Effector memory CD4-positive, alpha-beta T cell (primary cell): ENCODE measurements at places on chromosomes 2 and 18.

- DNase-seq = no peak
Measured at GRCh38 chr2:69680001-69680675, 36.6 kb upstream of the AAK1 start.

DNA sequence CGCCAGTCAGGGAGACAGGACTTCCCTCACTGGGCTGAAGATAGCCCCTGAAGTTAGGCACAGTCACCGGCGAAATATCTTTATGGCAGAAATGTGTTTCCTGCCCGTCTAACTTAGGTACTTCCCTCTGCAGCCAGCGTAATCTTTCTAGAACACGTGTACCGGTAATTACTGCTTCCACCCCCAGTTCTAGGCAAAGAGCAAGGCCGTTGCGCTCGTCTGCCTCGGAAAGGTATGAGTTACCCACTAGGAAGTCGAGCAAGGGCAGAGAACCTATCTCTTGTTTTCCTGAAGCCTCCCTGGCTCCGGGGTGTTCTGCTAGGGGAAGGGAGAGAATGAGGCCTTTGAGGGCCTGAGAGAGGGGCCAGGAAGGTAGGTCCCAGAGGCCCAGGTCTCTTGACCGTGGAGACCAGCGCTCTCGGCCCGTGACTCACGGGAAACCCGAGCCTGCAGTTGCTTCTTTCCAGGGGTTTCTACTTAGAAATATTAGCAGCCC is 70.0 kb downstream of the TWSG1 start:
- no peak for DNase-seq

GRCh38 chr18:80074697-80075096 is 34.4 kb upstream of the ADNP2 start:
- no peak for DNase-seq

DNA sequence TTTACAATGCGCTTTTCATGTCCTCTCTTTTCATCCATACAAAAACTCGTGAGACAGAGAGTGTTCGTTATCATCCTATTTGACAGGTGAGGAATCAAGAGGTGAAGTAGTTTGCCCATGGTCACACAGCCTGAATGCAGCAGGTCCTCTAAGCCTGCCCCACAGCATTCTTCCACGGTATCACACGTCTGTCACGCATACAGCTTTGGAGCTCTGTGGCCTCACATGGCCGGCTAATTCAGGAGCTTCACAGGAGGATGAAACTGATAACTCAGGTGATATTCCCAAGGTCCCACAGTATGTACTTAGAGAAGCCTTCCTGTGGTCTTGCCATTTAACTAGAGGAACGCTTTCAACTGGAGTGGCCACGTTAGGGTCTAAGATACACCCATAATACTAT is 59.0 kb downstream of the MYO5B start:
- DNase-seq = no peak

DNA sequence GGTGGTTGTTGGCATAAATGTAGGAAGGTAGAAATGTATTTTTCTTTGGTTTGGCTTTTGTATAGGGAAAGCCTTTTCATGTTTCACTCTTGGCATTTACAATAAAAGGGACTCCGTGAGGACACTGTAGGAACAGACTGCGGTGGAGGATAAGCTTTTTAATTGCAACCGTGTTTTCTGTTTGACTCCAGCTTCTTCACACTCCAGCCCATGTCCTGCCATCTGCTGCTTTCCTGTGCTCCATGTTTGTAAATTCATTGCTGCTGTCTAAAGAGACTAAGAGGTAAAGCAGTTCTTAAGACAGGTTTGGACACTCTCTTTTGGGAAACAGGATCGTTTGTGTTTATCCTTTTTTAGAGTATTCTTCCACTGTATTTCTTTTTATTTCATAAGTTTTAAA is 33.3 kb downstream of the WDR75 start:
- DNase-seq = no peak
